ENCODE measurements at places on chromosomes 5 and 9. TPM values are rescaled to one million over a fixed set of nuclear protein-coding genes. Genes with fewer than 3 reads are reported as not detected.
A peak's percentile ranks its signal among the peaks of the same experiment; 100 is the strongest.

- H3K4me3 ChIP-seq: no peak overlapping the region
- H3K27ac ChIP-seq: no peak overlapping the region
- H3K4me1 ChIP-seq: no peaks in the 10 kb centered on the region
- no peaks in the 10 kb centered on the region for H3K27me3 ChIP-seq
Measured at GRCh38 chr5:128406803-128407202, 131.2 kb downstream of the FBN2 start.

- H3K27me3 ChIP-seq: no peaks in the 10 kb centered on the region
- H3K27ac ChIP-seq: no peak overlapping the region
- H3K4me1 ChIP-seq: no peaks in the 10 kb centered on the region
Measured at GRCh38 chr5:128408622-128409021, 129.4 kb downstream of the FBN2 start.

DNA sequence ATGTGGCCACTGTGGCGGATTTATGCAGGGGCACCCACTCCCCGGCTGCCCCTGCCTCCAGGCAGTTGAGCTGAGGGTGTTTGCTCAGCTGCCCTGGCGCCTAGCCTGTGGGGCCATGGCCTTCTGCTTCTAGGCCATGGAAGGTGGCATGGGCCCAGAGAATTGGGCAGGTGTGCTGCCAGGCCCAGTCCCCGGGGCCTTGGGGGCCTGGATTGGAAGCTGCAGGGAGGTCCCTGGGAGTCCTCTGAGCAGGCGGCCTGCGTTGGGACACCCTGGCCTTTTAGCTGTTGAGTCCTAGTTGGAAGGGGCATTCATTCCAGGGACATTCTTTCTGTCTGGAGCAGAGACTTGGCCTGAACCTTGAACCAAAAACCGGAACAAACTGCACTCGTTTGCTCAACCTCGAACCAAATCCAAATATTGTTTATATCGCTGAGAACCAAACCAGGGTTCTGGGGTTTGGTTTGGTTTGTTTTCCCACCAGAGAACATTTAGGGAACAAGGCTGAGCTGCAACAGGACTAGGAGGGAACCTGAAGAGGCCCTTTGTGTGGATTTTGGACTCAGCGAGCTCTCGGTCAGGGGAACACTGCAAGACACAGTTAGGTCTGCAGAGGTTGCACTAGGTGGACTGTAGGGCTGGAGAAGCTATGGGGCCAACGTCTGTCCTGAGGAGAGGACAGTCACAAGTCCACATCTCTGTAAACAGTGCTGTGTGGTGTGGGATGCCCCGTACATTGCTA, 116.8 kb downstream of the BOD1 start:
- no peak overlapping the region for H3K4me3 ChIP-seq
- H3K27me3 ChIP-seq: no peaks in the 10 kb centered on the region
- H3K27ac ChIP-seq: no peak overlapping the region
- no peaks in the 10 kb centered on the region for H3K36me3 ChIP-seq
- DNase-seq: no peak

- H3K27me3 ChIP-seq: no peaks in the 10 kb centered on the region
- H3K4me1 ChIP-seq: peaks cover 52% of the 10 kb centered on the region
- no peaks in the 10 kb centered on the region for H3K36me3 ChIP-seq
- H3K4me3 ChIP-seq: no peak overlapping the region
Measured at GRCh38 chr5:154779105-154779504, 23.9 kb downstream of the LARP1 start.

INSL6 gene
- not detected for total RNA-seq

SHOC1 gene
- not detected for total RNA-seq

INSYN2B gene
- total RNA-seq: not detected

- no peak overlapping the region for H3K4me3 ChIP-seq
- H3K27ac ChIP-seq: no peak overlapping the region
- no peak for DNase-seq
- no peaks in the 10 kb centered on the region for H3K27me3 ChIP-seq
- H3K36me3 ChIP-seq: no peaks in the 10 kb centered on the region
Measured at GRCh38 chr5:98568336-98568735, 205.1 kb upstream of the RGMB start.

- H3K4me1 ChIP-seq: no peaks in the 10 kb centered on the region
- no peak for DNase-seq
- no peak overlapping the region for H3K27ac ChIP-seq
- H3K27me3 ChIP-seq: no peaks in the 10 kb centered on the region
- no peak overlapping the region for H3K4me3 ChIP-seq
- H3K36me3 ChIP-seq: no peaks in the 10 kb centered on the region
Measured at GRCh38 chr5:154087260-154087659, 48.5 kb downstream of the MFAP3 start.

GAPT gene
- total RNA-seq: 1.1 TPM

DNA sequence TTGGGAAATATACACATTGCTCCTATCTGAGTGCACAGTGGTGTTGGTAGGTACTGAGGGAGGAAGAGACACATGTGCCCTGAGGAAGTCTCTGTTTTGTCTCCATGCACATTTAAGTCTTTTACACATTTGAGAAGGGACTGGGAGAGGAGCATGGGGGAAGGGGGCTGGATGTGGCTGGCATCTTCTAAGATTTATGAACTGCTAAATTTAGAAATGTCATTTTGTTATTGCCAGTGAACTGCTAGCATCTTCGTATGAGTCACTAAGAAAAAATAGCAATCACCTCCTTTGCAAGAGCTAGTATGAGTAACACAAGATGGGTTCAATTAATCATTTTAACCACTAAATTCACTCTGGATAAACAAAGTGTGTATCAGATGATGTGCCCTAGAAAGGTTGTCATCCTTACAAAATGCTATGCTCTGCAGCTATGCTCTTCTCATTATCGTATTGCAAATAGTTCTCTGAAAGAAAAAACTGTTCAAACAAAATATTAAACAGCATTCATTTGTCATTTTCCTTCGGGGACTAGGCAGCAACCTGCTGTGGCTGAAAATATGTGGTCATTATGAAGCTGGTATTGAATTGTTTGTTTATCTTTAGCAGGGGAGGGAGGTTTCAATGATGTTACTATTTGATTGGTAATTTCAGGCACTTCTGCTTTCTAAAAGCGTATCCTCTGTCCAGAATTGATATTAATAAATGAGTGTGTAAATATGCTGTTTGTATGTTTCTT, 236.5 kb downstream of the DMRTA1 start:
- H3K4me3 ChIP-seq: no peak overlapping the region
- no peaks in the 10 kb centered on the region for H3K27me3 ChIP-seq
- H3K4me1 ChIP-seq: no peaks in the 10 kb centered on the region
- no peak for DNase-seq
- no peak overlapping the region for H3K27ac ChIP-seq

WNT8A gene
- total RNA-seq: not detected

- no peak for DNase-seq
- no peaks in the 10 kb centered on the region for H3K36me3 ChIP-seq
- H3K4me3 ChIP-seq: no peak overlapping the region
- H3K27ac ChIP-seq: no peak overlapping the region
- H3K4me1 ChIP-seq: no peaks in the 10 kb centered on the region
- no peaks in the 10 kb centered on the region for H3K27me3 ChIP-seq
Measured at GRCh38 chr5:1550287-1551076, 26.7 kb upstream of the LPCAT1 start.

GRXCR2 gene
- not detected for total RNA-seq

GRCh38 chr5:147554261-147554817, 44.5 kb upstream of the DPYSL3 start:
- H3K27me3 ChIP-seq: no peaks in the 10 kb centered on the region
- H3K4me3 ChIP-seq: no peak overlapping the region
- no peaks in the 10 kb centered on the region for H3K36me3 ChIP-seq
- no peak for DNase-seq

DNA sequence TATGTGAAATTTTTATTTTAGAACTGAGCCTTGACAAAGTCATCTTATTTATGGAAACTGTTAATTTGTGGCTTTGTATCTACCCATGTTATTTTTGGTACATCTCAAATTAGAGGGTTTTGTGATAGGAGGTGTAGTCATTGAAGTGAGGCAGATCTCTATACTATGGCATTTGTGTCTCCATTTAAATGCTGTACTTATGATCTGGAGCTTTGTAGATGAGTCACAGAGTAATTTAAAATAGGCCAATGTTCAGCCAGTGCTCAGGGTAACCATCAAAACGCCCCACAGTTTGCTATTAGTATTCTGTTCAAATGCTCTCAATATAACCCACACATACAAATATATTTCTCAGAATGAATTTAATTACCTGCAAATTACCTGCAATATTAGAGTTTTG, 351.5 kb upstream of the KLF9 start:
- H3K36me3 ChIP-seq: no peaks in the 10 kb centered on the region
- no peaks in the 10 kb centered on the region for H3K4me1 ChIP-seq
- no peaks in the 10 kb centered on the region for H3K27me3 ChIP-seq
- DNase-seq: no peak

GRCh38 chr9:134738869-134739659, 97.5 kb downstream of the COL5A1 start:
- H3K4me1 ChIP-seq: no peaks in the 10 kb centered on the region
- DNase-seq: peak; percentile 4
- no peaks in the 10 kb centered on the region for H3K27me3 ChIP-seq

- no peaks in the 10 kb centered on the region for H3K36me3 ChIP-seq
- peak; percentile 0 for DNase-seq
- H3K27ac ChIP-seq: no peak overlapping the region
- H3K4me1 ChIP-seq: no peaks in the 10 kb centered on the region
Measured at GRCh38 chr5:64147849-64148441, 17.7 kb upstream of the RNF180 start.

PCDHA3 gene
- not detected for total RNA-seq

DNA sequence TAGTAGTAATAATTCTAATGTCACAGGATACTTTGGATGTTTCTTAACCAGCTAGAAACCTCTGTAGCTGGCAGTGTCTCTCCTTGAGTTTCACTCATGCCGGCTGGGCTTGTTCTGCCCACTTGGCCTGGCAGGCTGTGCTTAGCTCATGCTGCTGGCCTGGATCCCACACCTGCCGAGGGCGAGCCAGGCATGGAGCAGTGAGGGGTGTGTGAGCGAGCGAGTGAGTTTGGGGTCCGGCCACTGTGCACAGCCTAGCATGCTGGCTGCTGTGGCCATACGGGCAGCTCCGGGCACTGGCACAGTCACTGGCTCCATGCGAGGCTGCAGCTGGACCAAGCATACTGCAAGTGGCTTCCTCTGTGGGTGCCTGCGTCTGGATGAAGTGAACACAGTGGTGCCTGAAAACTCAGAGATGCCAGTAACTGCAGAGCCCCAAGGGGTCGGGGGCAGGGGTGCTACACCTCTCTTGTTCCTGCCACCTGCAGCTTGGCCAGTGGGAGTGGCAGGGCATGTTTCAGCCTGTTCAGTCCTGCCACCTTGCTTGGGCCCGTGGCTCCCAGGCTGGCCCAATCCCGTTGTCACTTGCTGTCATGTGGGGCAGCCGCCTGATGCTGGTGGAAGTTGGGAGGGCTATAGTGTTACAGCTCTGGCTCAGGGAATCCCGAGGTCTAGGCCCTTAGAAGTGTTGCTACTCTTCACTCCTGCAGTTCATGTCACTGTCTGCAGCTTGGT, 9.9 kb downstream of the FSD1L start:
- no peaks in the 10 kb centered on the region for H3K4me1 ChIP-seq
- DNase-seq: no peak
- no peaks in the 10 kb centered on the region for H3K27me3 ChIP-seq
- no peak overlapping the region for H3K4me3 ChIP-seq
- no peaks in the 10 kb centered on the region for H3K36me3 ChIP-seq

C6 gene
- not detected for total RNA-seq

DNA sequence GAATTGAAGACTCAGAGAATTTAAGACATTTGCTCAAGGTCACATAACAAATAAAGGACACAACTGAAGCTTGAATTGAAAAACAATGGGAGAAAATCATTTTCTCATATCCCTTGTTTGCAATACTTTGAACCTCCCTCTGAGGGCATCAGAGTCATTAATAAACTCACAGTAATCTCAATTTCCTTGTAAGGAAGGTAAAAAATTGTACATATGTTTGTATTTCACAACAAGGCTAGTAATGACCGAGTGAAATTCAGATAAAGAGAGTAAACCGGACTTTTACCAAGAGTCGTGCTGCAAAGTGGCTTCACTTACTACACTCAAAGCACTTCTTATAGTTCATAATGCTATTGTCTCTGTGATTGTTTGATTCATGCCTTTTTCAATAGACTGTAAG, 665.0 kb downstream of the NR2F1-AS1 start:
- no peaks in the 10 kb centered on the region for H3K27me3 ChIP-seq
- H3K27ac ChIP-seq: no peak overlapping the region
- no peaks in the 10 kb centered on the region for H3K4me1 ChIP-seq
- DNase-seq: no peak

DNA sequence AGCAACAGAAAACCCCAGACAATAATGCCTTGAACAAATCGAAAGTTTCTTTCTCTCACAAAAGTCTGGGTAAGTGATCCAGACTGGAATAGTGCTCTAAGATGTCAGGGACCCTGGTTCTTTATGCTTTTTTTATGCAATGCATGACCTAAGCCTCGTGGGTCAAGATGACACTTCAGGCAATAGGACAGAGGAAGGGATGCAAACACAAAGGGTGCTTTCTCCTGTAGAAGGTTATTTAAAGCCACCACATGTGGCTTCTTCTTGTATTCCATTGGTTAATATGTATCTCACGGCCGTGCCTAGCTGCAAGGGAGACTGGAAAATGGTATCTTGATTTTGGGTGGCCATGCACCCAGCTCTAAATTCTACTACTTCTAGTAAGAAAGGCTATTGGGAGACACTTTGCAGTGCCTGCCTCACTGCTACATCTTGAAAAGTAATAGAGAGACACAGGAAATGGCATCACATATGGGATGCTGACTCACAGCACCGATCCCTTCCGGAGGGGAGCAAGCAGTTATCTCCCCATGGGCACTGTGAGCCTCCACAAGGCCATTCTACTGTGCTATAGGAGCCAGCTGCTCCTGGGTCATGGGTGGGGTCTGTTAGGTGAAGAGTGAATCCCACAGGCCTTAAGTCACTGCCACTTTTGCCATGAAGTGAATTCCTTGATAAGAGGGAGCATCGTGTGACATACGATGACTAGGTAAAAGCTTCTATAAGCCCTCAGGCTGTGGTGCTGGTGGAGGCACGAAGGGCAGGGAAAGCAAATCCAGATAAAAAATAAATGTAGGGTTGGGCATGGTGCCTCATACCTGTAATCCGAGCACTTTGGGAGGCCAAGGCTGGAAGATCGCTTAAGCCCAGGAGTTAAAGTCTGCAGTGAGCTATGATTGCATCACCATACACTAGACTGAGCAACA, 32.5 kb upstream of the RAB14 start:
- H3K4me3 ChIP-seq: no peak overlapping the region
- no peaks in the 10 kb centered on the region for H3K27me3 ChIP-seq
- no peak overlapping the region for H3K27ac ChIP-seq
- no peak for DNase-seq

DNA sequence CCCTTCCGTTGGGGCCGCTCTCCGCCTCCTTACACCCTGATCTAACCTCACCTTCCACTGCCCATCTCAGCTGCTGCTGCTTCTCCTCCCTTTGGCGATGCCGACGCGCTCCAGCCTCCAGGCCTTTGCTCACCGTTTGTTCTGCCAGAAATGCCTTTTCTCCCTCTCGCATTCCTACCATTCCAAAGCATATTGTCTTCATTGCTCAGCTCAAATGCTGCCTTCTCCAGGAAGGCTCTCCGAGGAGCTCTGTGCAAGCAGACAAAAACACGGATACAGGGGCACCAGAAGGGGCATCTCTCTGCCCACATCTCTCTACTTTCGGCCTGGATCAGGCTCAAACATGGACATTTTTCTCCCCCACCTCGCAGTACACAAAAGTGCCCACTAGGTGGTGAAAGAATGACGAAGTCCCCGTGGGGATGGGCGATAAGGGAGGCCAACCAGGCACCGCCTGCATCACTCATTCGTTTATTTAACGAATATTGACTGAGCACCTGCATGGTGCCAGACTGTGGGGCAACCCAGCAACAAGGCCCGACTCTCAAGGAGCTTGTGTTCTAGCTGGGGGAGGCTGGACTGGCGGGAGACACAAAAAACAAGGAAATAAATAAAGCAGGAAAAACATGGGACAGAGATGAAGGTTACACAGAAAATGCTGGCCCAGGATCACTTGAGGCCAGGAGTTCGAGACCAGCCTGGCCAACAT, 7.3 kb upstream of the GRHPR start:
- no peak overlapping the region for H3K27ac ChIP-seq
- H3K4me3 ChIP-seq: no peak overlapping the region
- no peaks in the 10 kb centered on the region for H3K27me3 ChIP-seq
- no peaks in the 10 kb centered on the region for H3K36me3 ChIP-seq
